ENCODE measurements at places on chromosomes 5 and 9. TPM values are rescaled to one million over a fixed set of nuclear protein-coding genes. Genes with fewer than 3 reads are reported as not detected.

FGF18 gene
- not detected for total RNA-seq

- H3K27me3 ChIP-seq: peaks cover 11% of the 10 kb centered on the region
- no peaks in the 10 kb centered on the region for H3K4me1 ChIP-seq
- H3K27ac ChIP-seq: no peak overlapping the region
- H3K36me3 ChIP-seq: no peaks in the 10 kb centered on the region
- DNase-seq: no peak
These were observed 3.4 kb downstream of the CCNI2 start for GRCh38 chr5:132750471-132751230.

HMMR gene
- total RNA-seq: not detected

GRCh38 chr9:136081113-136081825 lies 13.8 kb downstream of the NACC2 start:
- no peak for DNase-seq
- H3K36me3 ChIP-seq: no peaks in the 10 kb centered on the region
- peaks cover 35% of the 10 kb centered on the region for H3K4me1 ChIP-seq
- no peak overlapping the region for H3K4me3 ChIP-seq
- no peaks in the 10 kb centered on the region for H3K27me3 ChIP-seq

GRCh38 chr5:115472271-115473025 lies 72.1 kb downstream of the FEM1C start:
- no peaks in the 10 kb centered on the region for H3K36me3 ChIP-seq
- H3K27ac ChIP-seq: no peak overlapping the region
- H3K4me3 ChIP-seq: no peak overlapping the region

GRIA1 gene
- total RNA-seq: 24.1 TPM

- no peaks in the 10 kb centered on the region for H3K27me3 ChIP-seq
- no peak for DNase-seq
- H3K36me3 ChIP-seq: no peaks in the 10 kb centered on the region
- no peak overlapping the region for H3K27ac ChIP-seq
These were observed 1401.4 kb downstream of the EFNA5 start for GRCh38 chr5:106269252-106269843.

PCDHGA6 gene
- total RNA-seq: 16.6 TPM

SLC4A9 gene
- not detected for total RNA-seq

FSTL4 gene
- total RNA-seq: not detected

GRCh38 chr9:4983601-4984165 lies 1.4 kb upstream of the JAK2 start:
- H3K4me1 ChIP-seq: peaks cover 14% of the 10 kb centered on the region
- H3K4me3 ChIP-seq: peak overlapping the region; percentile 80
- no peak for DNase-seq
- no peaks in the 10 kb centered on the region for H3K36me3 ChIP-seq

- no peak for DNase-seq
- H3K4me3 ChIP-seq: no peak overlapping the region
- no peaks in the 10 kb centered on the region for H3K36me3 ChIP-seq
- no peak overlapping the region for H3K27ac ChIP-seq
These were observed 16.5 kb downstream of the NACC2 start for GRCh38 chr9:136078498-136079011.

MCC gene
- total RNA-seq: 29.8 TPM

GRCh38 chr5:107203243-107203642 lies 467.5 kb downstream of the EFNA5 start:
- H3K36me3 ChIP-seq: no peaks in the 10 kb centered on the region
- H3K27me3 ChIP-seq: no peaks in the 10 kb centered on the region
- no peaks in the 10 kb centered on the region for H3K4me1 ChIP-seq
- no peak for DNase-seq
- no peak overlapping the region for H3K27ac ChIP-seq
- H3K4me3 ChIP-seq: no peak overlapping the region

CYSRT1 gene
- not detected for total RNA-seq

- no peaks in the 10 kb centered on the region for H3K27me3 ChIP-seq
- H3K4me1 ChIP-seq: no peaks in the 10 kb centered on the region
- no peak for DNase-seq
- peak overlapping the region; percentile 44 for H3K27ac ChIP-seq
These were observed 83.3 kb downstream of the DAPK1 start for GRCh38 chr9:87580941-87581438.

GRCh38 chr5:68682400-68683160 lies 411.2 kb upstream of the SLC30A5 start:
- H3K4me3 ChIP-seq: no peak overlapping the region
- H3K36me3 ChIP-seq: no peaks in the 10 kb centered on the region
- H3K27ac ChIP-seq: peak overlapping the region; percentile 14
- H3K4me1 ChIP-seq: no peaks in the 10 kb centered on the region
- H3K27me3 ChIP-seq: no peaks in the 10 kb centered on the region

DNA sequence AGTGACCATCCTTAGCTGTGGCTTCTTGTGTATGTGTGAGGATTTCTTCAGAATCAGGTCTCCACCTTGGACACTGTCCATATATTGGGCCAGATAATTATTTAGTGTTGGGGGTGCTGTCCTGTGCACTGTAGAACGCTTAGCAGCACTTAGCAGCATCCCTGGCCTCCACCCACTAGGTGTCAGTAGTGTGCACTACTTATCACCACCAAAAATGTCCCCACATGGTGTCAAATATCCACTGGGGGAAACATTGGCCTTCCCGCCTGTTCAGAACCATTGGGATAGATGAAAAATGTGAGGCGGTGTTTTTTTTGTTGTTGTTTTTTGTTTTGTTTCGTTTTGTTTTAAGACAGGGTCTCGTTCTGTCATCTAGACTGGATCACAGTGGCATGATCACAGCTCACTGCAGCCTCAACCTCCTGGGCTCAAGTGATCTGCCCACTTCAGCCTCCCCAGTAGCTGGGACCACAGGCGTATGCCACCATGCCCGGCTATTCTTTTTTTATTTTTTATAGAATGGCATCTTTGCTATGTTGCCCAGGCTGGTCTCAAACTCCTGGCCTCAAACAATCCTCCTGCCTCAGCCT lies 67.7 kb downstream of the TENT4A start:
- no peak for DNase-seq
- no peaks in the 10 kb centered on the region for H3K27me3 ChIP-seq
- no peak overlapping the region for H3K27ac ChIP-seq
- H3K36me3 ChIP-seq: no peaks in the 10 kb centered on the region
- no peaks in the 10 kb centered on the region for H3K4me1 ChIP-seq

DNA sequence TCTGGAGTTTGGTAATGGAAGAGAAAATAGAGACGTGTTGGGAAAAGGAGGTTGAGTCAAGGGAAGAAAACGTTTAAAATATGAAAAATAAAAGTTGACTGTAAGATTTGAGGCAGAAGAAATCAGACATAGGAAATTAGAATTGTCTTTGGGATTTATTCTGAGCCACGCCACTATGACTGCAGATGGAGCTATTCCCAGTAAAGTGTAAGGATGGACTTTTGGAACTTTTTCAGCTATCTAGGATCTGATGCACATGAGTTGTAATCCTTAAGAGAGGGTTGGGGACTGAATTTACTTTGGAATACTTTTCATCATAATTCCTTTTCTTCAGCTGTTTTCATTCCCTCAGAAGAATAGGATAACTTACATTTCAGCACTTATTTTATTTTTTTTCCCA lies 336.7 kb downstream of the FAM170A start:
- no peak overlapping the region for H3K27ac ChIP-seq
- no peaks in the 10 kb centered on the region for H3K36me3 ChIP-seq

GRCh38 chr5:163565931-163566608 lies 60.7 kb downstream of the MAT2B start:
- no peak overlapping the region for H3K27ac ChIP-seq
- no peaks in the 10 kb centered on the region for H3K36me3 ChIP-seq
- no peaks in the 10 kb centered on the region for H3K27me3 ChIP-seq
- no peaks in the 10 kb centered on the region for H3K4me1 ChIP-seq
- peak overlapping the region; percentile 20 for H3K4me3 ChIP-seq
- no peak for DNase-seq

DNA sequence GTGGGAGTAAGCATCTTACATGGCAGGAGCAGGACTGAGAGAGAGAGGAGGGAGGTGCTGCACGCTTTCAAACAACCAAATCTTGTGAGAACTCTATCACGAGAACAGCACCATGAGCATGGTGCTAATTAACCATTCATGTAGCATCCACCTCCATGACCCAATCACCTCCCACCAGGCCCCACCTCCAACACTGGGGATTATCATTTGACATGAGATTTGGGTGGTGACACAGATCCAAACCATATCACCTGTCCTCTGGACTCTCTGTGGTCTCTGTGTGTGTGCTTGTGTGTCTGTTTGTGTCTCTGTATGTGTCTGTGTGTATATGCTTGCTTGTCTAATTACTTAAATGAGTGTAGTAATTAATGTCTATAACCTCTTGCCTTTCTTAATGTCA lies 31.1 kb downstream of the SEC61B start:
- no peaks in the 10 kb centered on the region for H3K27me3 ChIP-seq
- H3K4me1 ChIP-seq: no peaks in the 10 kb centered on the region
- H3K4me3 ChIP-seq: no peak overlapping the region
- H3K27ac ChIP-seq: no peak overlapping the region
- no peaks in the 10 kb centered on the region for H3K36me3 ChIP-seq

DNA sequence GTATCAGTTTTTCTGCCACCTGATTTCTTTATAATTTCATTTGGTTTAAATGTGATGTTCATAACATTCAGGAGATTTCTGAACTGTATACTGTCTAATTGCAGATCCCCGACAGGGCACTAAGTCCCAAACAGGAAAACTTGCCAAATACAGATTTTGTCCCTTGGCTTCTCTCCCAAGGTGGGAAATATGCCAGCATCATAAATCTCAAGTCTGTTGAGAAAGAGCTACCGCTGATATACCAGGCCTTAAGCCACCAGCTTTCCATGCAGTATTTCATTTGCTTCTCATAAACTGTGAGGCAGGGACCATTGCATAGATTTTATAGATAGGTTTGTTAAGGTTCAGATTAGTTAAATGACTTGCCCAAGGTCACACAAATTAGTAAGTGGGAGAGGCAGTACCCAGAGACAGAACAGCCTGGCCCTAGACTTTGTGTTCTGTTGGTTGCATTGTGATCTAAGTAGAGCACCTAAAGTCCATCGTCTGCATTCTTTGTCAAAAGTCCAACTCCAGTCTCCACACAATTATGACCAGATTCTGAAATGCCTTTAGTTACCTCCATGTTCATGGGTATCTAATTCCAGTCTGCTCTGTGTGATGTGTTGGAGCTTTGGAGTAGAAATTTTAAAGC lies 16.2 kb downstream of the GPR21 start:
- no peaks in the 10 kb centered on the region for H3K36me3 ChIP-seq
- no peak overlapping the region for H3K4me3 ChIP-seq
- H3K4me1 ChIP-seq: no peaks in the 10 kb centered on the region
- H3K27ac ChIP-seq: peak overlapping the region; percentile 78

GABRB2 gene
- total RNA-seq: 10.1 TPM

DNA sequence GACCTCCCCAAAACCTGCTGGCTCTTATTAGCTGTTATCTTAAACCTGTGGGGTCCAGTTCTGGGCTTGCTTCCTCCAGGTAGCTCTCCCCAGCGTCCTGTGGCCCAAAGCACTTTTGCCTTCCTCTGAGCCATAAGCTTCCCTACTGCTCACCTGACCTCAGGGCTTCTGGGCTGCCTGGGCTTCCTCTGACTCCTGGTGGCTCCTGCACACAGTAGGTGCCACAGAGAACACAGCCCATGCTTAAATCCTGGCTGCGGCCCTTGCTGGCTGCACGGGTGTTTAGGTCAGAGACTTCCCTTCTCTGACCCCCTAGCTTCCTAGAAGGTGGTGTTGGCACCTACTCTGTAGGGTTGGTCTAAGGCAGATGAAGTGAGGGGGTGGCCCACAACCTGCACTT lies 2.5 kb downstream of the RALGDS start:
- H3K4me1 ChIP-seq: no peaks in the 10 kb centered on the region
- no peak overlapping the region for H3K4me3 ChIP-seq
- no peaks in the 10 kb centered on the region for H3K36me3 ChIP-seq
- peak overlapping the region; percentile 86 for H3K27ac ChIP-seq

- no peaks in the 10 kb centered on the region for H3K27me3 ChIP-seq
- no peaks in the 10 kb centered on the region for H3K36me3 ChIP-seq
- no peak overlapping the region for H3K27ac ChIP-seq
- no peaks in the 10 kb centered on the region for H3K4me1 ChIP-seq
- no peak overlapping the region for H3K4me3 ChIP-seq
- no peak for DNase-seq
These were observed 1.5 kb downstream of the LRRTM2 start for GRCh38 chr5:138873466-138874221.

GRCh38 chr9:31582561-31582960 lies 801.9 kb upstream of the ACO1 start:
- no peak overlapping the region for H3K4me3 ChIP-seq
- H3K27me3 ChIP-seq: no peaks in the 10 kb centered on the region
- no peaks in the 10 kb centered on the region for H3K36me3 ChIP-seq
- H3K27ac ChIP-seq: no peak overlapping the region
- DNase-seq: no peak
- H3K4me1 ChIP-seq: no peaks in the 10 kb centered on the region

C5orf58 gene
- not detected for total RNA-seq

IFNK gene
- total RNA-seq: not detected

DNA sequence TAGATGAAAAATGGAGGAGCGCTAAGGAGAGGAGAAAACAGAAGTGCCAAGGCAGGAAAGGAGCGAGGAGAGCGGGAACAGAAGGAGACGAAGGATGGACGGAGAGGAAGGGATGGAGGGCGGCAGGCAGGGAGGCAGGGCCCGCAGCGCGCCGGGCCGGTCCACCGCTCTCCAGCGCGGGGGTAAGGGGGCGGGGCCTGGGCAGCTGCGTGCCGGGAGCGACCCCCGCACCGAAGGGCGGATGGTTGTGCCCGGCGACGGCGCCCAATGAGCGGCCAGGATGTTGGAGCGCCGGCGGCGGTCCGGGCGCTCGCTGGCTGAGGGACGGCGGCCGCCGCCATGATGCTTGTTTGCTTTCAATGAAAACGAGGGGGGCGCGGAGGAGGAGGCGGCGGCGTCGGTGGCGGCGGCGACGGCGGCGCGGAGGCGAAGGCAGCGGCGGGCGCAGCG lies at the start of gene CNOT6:
Gene CNOT6 (plus strand): TSS at position 320 of the 450 bp plus-strand sequence. CDS start 34,898 bp downstream, outside the sequence.
- peak; percentile 88 for DNase-seq
- H3K27me3 ChIP-seq: no peaks in the 10 kb centered on the region
- H3K4me1 ChIP-seq: no peaks in the 10 kb centered on the region
- H3K36me3 ChIP-seq: no peaks in the 10 kb centered on the region
- H3K4me3 ChIP-seq: peak within 1 kb of the TSS; percentile 92
- peak within 1 kb of the TSS; percentile 87 for H3K27ac ChIP-seq

HAVCR1 gene
- total RNA-seq: not detected

C9orf85 gene
- total RNA-seq: 13.0 TPM

GOLGA1 gene
- total RNA-seq: 25.7 TPM

PANK3 gene
- 23.8 TPM for total RNA-seq

DNA sequence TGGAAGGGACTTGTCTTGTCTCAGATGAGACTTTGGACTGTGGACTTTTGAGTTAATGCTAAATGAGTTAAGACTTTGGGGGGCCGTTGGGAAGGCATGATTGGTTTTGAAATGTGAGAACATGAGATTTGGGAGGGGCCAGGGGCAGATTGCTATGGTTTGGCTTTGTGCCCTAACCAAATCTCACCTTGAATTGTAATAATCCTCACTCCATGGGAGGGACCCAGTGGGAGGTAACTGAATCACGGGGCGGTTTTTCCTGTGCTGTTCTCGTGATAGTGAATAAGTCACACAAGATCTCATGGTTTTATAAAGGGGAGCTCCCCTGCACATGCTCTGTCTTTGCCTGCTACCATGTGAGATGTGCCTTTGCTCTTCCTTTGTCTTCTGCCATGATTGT lies 72.1 kb downstream of the RAI14 start:
- H3K4me3 ChIP-seq: no peak overlapping the region
- no peaks in the 10 kb centered on the region for H3K36me3 ChIP-seq
- H3K27me3 ChIP-seq: no peaks in the 10 kb centered on the region
- no peak for DNase-seq
- H3K27ac ChIP-seq: no peak overlapping the region
- no peaks in the 10 kb centered on the region for H3K4me1 ChIP-seq

- no peaks in the 10 kb centered on the region for H3K4me1 ChIP-seq
- no peak overlapping the region for H3K4me3 ChIP-seq
- DNase-seq: no peak
- H3K27ac ChIP-seq: no peak overlapping the region
These were observed 60.6 kb upstream of the AFAP1L1 start for GRCh38 chr5:149210968-149211490.

- H3K4me1 ChIP-seq: no peaks in the 10 kb centered on the region
- H3K36me3 ChIP-seq: no peaks in the 10 kb centered on the region
- no peaks in the 10 kb centered on the region for H3K27me3 ChIP-seq
- H3K27ac ChIP-seq: no peak overlapping the region
These were observed 108.0 kb downstream of the DAPK1 start for GRCh38 chr9:87605676-87606075.
